Urinary bladder (tissue), 4 donors: ENCODE measurements at places on chromosomes 5 and 9. TPM values are rescaled to one million over a fixed set of nuclear protein-coding genes. Genes with fewer than 3 reads are reported as not detected.

The GRIN1 gene
- total RNA-seq = 0.26 TPM

The F2R gene
- 37.9 TPM for total RNA-seq

The NME5 gene
- 6.7 TPM for total RNA-seq

The RANBP3L gene
- 5.7 TPM for total RNA-seq

The SV2C gene
- 2.1 TPM for total RNA-seq

The C5orf46 gene
- total RNA-seq = 1.3 TPM

The SLC22A4 gene
- 2.2 TPM for total RNA-seq

The SLC6A19 gene
- total RNA-seq = not detected

The MAMDC2 gene
- 52.0 TPM for total RNA-seq

DNA sequence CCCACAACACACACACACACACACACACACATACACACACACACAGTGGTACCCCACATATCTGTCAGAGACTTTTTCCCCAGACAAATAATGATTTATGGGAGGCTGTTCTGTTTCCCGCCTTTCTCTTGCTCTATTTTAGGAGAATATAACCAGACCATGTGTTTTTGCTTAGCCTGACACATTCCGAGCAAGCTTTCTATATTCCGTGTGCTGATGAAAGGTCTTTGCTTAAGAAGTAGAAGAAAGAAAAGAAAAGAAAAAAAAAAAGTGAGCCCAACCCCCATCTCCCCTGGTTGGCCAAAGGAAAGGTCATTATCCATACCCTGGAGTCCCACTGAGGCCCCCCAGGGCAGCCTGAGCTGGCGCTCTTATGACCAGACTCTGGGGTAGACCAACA, 338.6 kb downstream of the SLIT3 start:
- DNase-seq = no peak

DNA sequence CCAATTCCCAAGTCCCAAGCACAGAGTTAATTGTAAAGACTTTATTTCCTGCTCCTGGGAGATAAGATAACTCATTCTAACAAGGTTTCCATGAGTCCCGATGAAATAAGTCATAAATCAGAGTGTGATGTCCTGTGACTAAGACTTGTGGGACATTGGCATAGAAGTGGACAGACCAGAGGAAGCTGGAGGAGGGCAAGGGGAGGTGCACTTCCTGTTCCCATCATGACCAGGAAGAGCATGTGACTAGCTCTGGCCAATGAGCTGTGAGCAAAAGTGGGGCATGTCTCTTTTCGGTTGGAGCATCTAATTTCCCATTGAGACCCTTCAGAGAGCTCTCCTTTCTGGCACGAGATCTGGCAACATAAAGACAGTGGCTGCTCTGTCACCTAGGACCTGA, 100.4 kb downstream of the ZNF354C start:
- DNase-seq = no peak

- DNase-seq = no peak
Observed at GRCh38 chr5:156497804-156498208, 170.8 kb downstream of the SGCD start.

DNA sequence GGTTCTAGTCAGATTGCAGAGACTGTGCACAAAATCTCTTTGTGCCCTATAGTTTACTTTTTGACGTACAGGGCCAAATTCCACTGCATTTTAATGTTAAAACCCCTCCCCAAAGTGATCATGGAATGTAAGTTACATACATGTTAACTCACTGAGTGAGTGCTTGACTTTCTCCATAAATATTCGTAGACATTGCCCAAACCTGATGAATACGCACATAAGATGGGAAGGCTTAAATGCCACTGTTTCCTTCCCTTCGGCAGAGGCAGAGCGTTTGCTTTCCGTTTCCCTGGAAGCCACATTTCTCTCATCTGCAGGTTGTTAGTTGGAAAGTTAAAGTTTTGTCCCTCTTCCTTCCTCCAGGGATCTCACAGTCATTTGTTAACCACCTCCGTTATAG, 286.2 kb downstream of the MCTP1 start:
- no peak for DNase-seq

- no peak for DNase-seq
Observed at GRCh38 chr9:123561046-123561445, 205.0 kb downstream of the CRB2 start.

DNA sequence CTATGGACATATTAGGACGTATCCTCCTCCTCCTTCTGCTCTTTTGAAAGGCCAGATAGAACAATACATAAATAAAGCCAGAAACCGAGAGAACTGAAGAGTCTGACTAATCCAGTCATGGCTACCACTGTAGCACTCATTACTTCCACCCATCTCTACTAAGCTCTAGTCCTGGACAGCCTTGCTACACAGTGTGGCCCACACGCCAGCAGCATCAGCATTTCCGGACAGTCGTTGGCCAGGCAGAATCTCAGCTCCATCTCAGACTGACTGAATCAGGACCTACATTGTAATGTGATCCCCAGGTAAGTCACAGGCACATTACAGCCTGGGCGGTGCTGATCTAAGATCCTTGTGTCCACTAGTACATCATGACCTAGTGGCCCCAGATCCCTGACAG, 182.9 kb downstream of the DRD1 start:
- no peak for DNase-seq

DNA sequence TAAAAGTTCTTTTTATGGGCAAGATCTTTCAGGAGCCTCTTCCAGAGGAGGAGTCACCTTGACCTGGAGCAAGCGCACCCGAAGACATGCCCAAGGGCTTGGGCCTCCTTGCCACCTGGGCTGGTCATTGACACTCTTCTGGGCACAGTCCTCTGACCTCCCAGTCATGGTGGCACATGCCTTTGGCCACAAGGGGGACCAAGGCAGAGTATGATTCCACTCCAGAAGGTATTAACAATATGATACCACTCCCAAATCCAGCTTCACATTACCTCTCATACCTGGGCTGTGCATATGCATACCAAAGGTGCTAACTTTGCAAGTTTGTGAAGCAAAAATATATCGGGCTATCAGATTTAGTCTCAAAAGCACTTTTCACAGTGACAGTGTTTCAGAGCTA, 84.6 kb downstream of the MAST4 start:
- DNase-seq = no peak

DNA sequence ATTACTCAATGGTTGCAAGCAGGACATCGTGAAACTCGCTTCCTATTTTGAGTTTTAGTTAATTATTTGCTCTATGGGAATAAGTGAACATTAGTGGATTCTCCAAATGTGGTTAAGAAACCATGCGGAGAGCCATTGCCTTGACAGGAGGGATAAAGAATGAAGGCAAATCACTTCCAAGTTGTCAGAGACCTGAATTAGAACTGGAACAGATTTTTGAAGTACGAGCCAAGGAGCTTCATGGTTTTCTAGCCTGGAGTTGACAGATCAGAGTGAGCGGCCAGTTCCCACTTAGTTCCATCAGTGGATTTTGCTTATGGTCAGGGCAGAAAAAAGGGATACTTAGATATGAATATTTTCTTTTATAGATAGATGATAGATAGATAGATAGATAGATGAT, 171.4 kb upstream of the CDH10 start:
- DNase-seq = no peak

DNA sequence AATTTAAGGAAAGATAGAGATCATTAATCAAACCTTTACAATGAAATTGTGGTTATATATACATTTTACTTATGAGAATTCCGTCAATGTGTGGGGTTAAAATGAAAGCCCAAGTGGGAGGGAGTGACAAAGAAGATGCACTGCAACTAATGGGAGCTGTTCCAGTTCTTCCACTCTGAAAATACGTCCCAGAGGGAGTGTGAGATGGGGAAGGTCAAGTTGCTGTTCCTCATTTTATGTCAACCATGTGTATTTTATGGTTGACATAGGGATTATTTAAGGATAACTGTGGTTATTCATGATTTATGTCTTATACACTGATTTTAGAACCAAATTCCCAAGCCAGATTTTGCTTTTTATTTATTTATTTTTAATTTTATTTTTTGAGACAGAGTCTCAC, 14.2 kb upstream of the RGS3 start:
- DNase-seq = no peak

- no peak for DNase-seq
Observed at GRCh38 chr5:12911156-12911555, 1006.9 kb upstream of the CTNND2 start.

DNA sequence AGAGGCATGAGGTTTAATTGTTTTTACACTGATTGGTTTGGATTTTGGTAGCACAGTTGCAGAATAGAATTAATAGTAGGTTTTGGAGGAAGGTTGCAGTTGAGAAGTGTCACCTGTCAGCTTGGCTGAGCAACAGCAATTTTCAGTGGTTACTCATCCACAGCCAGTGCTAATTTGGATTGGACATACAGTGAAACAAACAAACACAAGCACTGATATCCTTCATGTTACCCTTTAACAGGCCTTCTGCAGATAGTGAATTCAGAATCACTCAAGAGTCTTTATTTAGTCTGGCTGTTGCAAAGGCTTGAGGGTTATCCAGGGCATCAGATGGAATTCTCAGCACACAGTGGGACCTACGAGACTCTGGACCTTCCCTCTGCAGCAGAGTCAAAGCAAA, 31.8 kb upstream of the POU4F3 start:
- no peak for DNase-seq

GRCh38 chr9:91816356-91816755, 133.7 kb downstream of the ROR2 start:
- no peak for DNase-seq

DNA sequence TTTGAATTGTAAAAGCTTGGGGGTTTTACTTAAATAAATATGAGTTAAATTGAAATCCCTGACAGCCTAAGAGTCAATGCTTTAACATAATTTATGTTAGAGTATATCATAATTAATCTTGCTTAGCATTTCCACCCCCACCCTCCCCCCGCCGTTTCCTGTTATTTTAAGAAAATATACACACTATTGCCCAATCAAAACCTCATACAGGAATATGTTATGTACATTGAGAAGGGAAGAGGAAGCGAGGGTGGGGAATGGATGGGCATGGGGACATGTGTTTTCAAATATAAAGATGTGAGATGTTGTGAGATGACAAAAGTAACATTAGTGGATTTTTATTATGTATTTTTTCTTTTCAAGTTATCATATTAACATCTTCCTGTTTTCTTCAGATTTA, 561.1 kb upstream of the MEF2C start:
- DNase-seq = no peak

- peak; percentile 69 for DNase-seq
Observed at GRCh38 chr5:141476132-141476911, 556 bp downstream of the PCDHGC3 start.

DNA sequence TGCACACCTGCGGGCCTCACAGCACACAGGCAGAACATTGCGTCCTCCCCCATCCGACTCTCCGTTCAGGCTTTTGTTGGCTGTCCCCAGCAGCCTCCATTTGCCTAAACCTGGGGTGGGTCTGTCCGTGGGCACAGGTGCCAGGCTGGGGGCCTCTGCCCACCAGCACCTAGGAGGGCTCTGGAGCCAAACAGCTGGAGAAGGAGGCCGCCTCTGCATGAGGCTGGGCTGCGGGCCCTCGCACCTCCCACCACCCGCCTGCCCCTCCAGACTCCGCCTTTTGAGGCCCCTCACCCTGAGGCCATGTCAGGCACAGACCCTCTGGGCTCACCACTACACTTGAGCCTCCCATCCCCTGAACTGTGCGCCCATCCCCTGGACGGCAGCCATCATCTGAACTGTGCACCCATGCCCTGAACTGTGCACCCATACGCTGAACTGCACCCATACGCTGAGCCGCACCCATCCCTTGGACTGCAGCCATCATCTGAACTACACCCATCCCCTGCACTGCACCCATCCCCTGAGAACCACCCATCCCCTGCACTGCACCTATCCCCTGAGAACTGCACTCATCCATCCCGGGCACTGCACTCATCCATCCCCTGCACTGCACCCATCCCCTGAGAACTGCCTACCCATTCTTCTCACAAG, 98.0 kb upstream of the OTULINL start:
- DNase-seq = no peak

DNA sequence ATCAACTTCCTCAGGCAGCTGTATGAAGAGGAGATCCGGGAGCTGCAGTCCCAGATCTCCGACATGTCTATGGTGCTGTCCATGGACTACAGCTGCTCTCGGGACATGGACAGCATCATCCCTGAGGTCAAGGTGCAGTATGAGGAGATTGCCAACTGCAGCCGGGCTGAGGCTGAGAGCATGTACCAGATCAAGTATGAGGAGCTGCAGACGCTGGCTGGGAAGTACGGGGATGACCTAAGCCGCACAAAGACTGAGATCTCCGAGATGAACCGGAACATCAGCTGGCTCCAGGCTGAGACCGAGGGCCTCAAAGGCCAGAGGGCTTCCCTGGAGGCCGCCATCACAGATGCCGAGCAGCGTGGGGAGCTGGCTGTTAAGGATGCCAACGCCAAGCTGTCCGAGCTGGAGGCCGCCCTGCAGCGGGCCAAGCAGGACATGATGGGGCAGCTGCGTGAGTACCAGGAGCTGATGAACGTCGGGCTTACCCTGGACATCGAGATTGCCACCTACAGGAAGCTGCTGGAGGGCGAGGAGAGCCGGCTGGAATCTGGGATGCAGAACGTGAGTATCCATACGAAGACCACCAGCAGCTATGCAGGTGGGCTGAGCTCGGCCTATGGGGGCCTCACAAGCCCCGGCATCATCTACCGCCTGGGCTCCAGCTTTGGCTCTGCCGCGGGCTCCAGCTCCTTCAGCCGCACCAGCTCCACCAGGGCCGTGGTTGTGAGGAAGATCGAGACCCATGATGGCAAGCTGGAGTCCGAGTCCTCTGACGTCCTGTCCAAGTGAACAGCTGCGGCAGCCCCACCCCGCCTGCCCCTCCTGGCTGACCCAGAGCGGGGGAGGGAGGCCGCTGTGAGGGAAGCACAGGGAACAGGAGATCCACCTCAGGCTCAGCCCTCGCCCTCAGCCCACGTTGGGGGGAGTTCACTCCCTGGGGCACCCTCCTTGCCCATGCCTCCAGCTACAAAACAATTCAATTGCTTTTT, 84.0 kb downstream of the SEC61B start:
- DNase-seq = no peak

DNA sequence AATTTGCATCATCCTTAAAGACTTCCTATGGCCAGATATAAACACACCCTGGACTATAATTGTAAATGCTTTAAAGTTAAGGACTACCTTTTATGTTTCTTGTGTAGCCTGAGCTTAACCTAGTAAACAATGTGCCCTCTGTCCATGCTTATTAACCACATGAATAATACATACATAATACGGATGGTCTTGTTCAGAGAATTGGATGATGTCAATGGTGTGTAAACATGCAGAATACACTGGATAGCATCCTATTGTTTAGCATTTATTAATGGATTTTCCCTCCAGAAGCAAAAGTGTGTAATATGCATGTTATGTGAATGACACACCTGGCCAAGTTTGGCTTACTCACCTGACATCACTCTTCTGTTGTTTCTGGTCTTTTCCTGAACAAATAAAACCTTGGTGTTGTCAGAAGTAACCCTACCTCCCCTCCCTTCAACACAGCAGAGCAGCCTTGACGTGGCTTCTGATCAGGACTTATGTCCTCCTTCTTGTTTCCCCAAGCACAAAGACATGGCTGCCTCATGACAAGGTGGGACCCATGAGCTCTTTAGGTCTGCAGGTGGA, 517.9 kb downstream of the MTRR start:
- DNase-seq = no peak
